ENCODE measurements at places on chromosomes 6 and 20.
A peak's percentile ranks its signal among the peaks of the same experiment; 100 is the strongest.

- no peak for DNase-seq
Measured at GRCh38 chr6:46592740-46593139, 59.9 kb downstream of the CYP39A1 start.

GRCh38 chr6:91664327-91664959 lies 1077.6 kb upstream of the MAP3K7 start:
- DNase-seq, result no peak

GRCh38 chr6:80440496-80441115 lies 334.1 kb downstream of the BCKDHB start:
- DNase-seq, result no peak

- no peak for DNase-seq
Measured at GRCh38 chr20:1415667-1416468, 23.0 kb upstream of the FKBP1A start.

GRCh38 chr20:51510936-51511605 lies 31.4 kb downstream of the NFATC2 start:
- no peak for DNase-seq

DNA sequence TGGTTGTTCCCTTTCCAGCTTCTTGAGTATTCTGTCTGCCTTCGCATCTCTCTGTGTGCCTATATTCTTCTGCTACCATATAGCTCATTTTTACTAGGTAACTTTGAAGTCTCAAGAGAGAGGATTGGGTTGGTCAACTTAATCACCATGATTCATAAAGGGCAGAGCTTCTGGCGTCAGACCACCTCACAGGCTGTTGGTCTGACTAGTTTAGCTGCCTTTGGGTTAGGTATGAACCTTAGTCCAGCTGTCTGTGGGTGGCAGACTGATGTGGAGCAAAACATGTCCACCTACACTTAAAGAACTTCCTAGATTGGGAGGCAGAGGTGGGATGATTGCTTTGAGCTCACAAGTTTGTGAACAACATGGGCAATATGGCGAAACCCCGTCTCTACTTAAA lies 192.2 kb upstream of the SGK1 start:
- no peak for DNase-seq

DNA sequence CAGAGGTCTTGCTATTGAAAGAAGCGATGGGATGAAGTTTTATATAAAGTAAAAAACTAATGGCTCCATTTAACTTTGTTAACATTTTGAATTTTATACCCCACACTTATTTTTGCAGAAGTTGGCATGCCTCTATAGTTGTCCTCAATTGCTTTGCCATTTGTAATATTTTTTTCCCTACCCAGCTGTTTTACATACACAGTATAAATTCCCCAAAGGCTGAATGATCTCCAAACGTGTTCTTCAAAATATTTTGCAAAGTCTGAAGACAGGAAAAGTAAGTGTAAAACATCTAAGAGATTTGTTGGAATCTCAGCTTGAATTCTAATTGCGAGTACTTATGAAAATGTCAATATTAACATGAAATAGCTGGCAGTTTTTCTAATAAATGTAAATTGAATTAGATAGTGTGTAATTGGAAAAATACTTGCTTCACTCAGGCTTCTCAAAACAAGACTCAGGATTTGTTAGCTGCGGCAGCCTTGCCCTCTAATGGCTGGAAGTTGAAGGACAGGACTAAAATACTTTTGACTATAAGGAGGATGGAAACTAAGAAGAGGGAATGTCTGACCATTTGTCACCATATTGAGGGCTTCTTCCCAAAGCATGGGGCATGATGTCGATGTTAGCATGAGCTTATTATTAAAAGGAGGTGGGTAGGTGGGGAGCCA lies 226.8 kb downstream of the UST start:
- DNase-seq, result no peak

GRCh38 chr20:32823078-32823477 lies 3.3 kb downstream of the MAPRE1 start:
- DNase-seq, result no peak

- no peak for DNase-seq
Measured at GRCh38 chr6:70531133-70531532, 35.6 kb upstream of the SDHAF4 start.

- DNase-seq, result no peak
Measured at GRCh38 chr6:66226109-66226508, 519.1 kb upstream of the EYS start.

- DNase-seq, result no peak
Measured at GRCh38 chr6:125966569-125966968, 10.0 kb downstream of the HINT3 start.

GRCh38 chr6:155171109-155171746 lies 92.6 kb upstream of the CLDN20 start:
- no peak for DNase-seq

GRCh38 chr6:70797625-70798024 lies 129.9 kb downstream of the SMAP1 start:
- DNase-seq, result no peak

DNA sequence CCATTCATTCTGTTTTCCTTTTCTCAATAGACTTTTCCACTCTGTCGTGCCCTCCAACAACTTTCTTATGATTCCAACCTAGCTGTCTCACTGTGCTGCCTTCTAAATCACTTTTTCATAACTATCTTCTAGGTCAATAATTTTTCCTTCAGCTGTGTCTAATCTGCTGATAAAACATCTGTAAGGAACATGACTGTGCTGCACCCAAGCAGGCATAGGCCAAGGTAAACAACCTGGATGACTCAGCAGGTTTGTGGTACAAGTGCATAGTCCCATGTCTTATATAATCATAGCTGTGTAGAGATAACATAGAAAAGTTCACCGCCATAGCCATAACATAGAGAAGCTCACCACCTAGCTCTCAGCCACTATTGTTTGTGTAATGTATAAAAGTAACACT lies 332.3 kb downstream of the PLCB1 start:
- no peak for DNase-seq

- DNase-seq, result no peak
Measured at GRCh38 chr6:37663019-37663810, 34.5 kb downstream of the MDGA1 start.

DNA sequence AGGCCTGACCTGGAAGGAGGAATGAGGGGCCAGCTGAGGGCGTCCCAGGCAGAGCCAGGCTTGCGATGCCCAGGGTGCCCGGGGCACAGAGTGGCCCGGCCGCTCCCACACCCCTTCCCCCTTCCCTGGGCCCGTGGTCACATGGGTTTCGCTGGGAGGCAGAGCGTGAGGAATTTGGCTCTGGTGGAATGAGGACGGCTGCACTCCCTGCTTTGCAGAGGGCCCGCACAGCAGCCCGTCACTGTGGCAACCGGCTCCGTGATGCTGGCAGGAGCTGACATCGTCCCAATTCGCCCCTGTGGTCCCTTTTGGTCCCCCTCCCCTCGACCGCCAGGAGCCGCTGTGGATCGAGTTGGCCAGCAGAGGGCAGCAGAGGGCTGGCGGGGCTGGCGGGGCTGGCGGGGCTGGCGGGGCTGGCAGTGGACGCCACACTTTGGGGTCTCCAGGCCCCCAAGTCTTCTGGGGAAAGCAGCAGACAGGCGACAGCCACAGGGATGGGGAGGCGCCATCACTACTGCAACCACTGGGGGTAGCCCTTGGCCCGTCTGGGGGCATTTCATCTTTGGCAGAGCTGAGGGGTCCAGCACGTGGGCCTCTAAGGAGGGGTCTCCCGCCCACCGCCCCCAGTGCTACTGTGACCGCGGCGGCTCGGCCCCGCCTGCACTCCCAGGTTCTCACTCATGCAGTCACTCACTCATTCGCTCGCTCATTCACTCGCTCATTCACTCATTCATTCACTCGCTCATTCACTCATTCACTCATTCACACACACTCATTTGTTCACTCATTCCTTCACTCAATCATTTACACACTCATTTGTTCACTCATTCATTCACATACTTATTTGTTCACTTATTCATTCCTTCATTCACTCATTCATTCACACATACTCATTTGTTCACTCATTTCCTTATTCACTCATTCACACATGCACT lies 49.7 kb upstream of the BHLHE23 start:
- peak; percentile 45 for DNase-seq

- DNase-seq, result no peak
Measured at GRCh38 chr6:14819840-14820420, 425.9 kb upstream of the JARID2 start.

DNA sequence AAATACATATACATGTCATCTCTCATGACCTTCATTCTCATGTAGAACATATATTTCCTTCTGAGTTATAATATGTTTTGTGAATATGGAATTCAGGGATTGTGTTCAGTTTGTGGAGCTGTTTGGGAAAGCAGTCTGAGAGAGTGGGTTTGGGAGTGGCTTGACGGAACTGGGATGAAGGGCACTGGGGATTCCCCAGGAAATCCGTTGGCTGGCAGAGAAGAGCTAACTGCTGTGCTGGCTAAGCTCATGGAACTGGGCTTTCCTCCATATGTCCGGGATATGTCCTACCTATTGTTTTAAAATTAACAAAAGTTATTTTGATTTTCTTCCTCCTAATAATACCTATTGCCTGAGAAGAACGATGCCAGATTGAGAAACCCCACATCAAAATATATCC lies 359.5 kb upstream of the FLRT3 start:
- no peak for DNase-seq

DNA sequence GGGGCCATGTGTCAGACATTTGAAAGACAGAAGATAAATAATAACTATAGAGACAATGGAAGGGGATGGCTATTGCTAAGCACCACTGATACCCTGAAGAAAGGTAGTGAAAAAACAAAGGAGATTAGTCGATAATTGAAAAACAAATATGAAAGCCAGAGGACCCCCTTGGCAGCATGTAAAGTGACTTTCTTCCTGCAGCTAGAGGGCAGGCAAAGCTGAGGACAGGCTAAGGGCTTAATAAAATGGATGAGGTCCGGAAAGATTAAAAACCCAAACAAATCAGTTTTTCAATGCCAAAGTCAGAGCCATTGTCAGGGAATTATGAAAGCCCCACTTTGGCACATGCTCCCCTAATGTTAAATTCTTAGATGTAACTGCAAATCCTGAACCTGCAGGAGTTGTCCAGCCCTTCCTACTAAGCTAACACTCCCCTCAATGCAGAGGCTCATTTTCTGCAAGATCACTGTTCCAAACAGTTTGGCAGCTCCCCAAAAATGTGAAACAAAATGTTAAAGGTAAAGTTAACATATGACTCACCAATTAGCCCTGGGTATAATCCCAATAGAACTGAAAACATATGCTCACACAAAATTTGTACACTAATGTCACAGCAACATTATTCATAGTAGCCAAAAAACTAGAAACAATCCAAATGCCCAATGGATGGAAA lies 1177.9 kb downstream of the GRIK2 start:
- no peak for DNase-seq

DNA sequence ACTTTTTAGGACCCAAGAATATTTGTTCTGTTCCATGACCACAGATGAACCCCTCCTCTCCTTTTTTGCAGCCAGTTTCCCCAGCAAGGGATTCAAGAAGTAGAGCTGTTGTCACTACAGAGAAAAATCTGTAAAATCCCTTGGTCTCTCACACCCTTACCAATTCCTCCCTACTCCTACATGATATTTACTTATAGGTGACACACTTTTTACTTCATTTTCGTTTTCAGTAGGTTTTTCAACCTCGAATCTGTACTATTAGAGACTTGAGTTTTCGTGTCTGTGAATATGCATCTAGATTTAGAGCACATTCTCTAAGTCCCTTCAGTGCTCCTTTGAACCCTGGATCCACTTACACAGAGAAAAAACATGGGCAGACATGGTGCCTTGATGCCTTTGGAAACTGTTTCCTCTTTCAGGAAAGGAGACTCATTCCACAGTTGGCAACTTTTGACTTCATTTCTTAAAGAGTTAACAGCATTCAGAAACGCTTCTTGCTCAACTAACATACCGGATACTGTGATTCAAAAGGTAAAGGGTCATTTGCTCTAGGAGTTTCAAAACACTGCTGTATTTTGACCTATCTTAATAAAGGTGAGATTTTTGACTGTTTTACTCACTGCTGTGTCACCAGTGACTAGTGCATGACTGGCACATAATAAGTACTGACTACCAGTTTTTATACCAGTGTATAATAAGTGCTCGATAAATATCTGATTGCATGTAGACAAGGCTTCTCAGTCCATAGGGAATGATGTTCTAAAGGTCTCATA lies 50.6 kb downstream of the LAMA4 start:
- no peak for DNase-seq

- no peak for DNase-seq
Measured at GRCh38 chr6:43570876-43571441, 4.9 kb downstream of the XPO5 start.

- peak; percentile 51 for DNase-seq
Measured at GRCh38 chr20:62143957-62144825, 622 bp downstream of the SS18L1 start.

- DNase-seq, result no peak
Measured at GRCh38 chr20:49672096-49672664, 41.5 kb downstream of the B4GALT5 start.

- no peak for DNase-seq
Measured at GRCh38 chr6:111342913-111343312, 140.1 kb downstream of the REV3L start.

GRCh38 chr20:62186887-62187866 lies 4.3 kb downstream of the MTG2 start:
- no peak for DNase-seq

DNA sequence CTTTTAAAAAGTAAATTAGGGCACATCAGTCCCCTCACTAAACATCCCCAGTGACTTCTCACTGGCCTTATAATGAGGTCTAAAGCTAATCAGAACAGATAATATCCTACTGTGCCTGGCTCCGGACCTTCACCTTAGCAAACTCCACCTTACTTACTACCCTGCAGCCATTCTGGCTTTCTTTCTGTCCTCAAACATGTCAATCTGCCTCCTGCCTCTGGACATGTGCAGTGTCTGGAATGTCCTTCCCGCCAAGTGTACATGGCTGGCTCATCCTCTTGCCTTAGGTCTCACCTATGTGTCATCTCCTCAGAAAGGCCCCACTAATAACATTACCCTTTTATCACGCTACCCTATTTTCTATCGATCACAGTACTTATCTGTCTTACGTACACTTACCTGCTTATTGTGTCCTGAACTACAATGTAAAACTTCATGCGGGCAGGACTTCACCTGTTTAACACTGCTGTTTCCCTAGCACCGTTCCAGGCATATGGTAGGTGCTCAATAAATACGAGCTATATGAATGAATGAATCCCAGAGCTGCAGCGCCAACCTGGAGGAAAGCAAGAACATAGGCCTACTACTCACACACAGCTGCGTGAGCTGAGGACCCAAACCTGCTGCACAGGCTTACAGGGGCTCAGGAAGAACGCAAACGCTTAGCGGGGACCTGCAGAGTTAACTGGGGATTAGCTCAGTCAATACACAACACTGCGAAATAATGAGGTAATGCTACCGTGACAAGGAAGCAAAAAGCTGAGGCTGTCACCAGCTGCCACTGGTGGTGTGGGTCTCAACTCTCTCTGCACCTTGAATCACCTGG lies 991 bp downstream of the UQCC2 start:
- DNase-seq, result no peak

DNA sequence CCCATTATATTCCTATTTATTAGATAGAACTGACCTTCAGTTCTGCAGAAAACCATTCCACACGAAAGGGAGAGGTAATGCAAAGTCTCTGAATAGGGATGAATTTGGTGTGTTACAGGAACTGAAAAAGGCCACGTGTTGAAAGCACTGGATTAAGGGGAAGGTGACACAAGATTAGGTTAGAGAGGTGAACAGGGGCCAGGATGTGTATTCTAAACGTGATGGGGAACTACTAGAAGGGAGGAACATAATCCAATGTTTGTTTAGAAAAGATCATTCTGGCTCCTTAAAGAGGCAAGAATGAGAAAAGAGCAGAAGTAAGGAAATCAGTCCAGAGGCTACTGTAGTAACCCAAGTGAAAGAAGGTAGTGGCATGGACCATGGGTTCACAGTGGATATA lies 6.3 kb upstream of the ZKSCAN8 start:
- no peak for DNase-seq
